AG04450 (cell line): ENCODE measurements at places on chromosomes 7 and 10.

GRCh38 chr10:131786756-131787605 is 113.8 kb upstream of the PPP2R2D start:
- DNase-seq = no peak

GRCh38 chr10:81108516-81109199 is 571.0 kb downstream of the SH2D4B start:
- no peak for DNase-seq

- no peak for DNase-seq
Measured at GRCh38 chr10:21169271-21169670, 272.2 kb upstream of the NEBL start.

GRCh38 chr7:95660023-95660434 is 63.7 kb upstream of the PDK4 start:
- no peak for DNase-seq
